ENCODE measurements at places on chromosomes 7 and 10. TPM values are rescaled to one million over a fixed set of nuclear protein-coding genes. Genes with fewer than 3 reads are reported as not detected.

- no peak for DNase-seq
Measured at GRCh38 chr7:92723205-92723604, 113.2 kb downstream of the CDK6 start.

DNA sequence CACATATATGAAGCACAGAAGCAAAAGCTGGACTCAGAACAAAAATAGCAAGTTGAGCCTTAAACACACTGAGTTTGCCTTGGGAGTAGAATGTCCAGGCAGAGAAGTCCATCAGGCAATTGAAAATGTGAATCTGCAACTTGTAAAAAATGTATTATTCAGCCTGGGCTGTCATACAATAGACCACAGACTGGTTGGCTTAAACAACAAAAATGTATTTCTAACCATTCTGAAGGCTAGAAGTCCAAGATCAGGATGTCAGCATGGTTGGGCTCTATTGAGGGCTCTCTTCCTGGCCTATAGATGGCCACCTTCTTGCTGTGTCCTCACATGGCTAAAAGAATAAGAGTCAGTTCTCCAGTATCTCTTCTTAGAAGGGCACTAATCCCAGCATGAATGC lies 76.5 kb upstream of the CAPZA2 start:
- no peak for DNase-seq

GRCh38 chr7:50657341-50657873 lies 92.2 kb upstream of the DDC start:
- DNase-seq = no peak

DNA sequence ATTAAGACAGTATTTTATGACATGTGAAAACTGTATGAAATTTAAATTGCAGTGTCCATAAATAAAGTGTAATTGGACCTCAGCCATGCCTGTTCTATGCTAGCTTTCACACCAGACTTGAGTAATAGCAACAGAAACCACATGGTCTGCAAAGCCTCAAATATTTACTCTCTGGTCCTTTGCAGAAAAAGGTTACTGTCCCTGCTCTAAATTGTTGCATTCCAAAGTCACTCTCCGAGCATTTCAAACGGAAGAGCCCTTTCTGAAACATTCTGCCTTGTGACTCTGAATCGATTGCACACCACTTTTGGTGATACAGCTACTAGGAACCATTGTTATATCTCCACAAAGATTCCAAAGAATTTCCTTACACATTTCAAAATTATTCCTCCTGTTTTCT lies 81.0 kb upstream of the STK17A start:
- DNase-seq = no peak

The TCF7L2 gene
- 38.8 TPM for polyA plus RNA-seq
